ENCODE measurements at places on chromosomes 4 and X.

GRCh38 chr4:113822555-113823290 is 61.2 kb upstream of the CAMK2D start:
- peaks cover 2% of the 10 kb centered on the region for H3K27me3 ChIP-seq
- no peak overlapping the region for H3K4me3 ChIP-seq
- no peaks in the 10 kb centered on the region for H3K4me1 ChIP-seq

DNA sequence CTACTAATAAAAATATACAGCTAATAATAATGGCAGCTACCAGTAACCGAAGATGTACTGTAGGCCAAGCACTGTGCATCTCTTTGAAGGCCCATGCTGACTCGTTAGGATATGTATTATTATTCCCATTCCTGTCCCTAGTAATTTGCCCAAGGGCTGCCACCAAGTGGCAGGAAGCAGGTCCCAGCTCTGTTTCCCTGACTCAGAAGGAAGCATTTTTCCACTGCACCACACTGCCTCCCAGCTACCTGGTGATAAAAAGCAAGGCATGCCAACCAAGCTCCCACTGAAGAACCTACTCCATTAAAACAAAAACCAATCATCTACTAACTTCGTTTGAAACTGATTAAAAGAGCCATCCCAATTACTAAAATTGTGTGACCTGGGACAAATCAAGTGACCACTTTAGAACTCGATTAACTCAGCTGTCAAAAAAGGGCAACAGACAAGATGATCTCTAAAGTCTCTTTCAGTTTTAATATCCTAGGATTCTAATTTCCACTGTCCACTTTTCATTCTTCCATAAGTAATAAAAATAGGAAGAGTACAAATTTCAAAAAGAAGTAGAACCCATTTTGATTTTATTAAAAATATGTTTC is 24.3 kb upstream of the PGM2 start:
- H3K4me3 ChIP-seq, result no peak overlapping the region
- no peak overlapping the region for H3K27ac ChIP-seq
- no peaks in the 10 kb centered on the region for H3K27me3 ChIP-seq
- no peaks in the 10 kb centered on the region for H3K4me1 ChIP-seq
- peak; percentile 35 for DNase-seq

DNA sequence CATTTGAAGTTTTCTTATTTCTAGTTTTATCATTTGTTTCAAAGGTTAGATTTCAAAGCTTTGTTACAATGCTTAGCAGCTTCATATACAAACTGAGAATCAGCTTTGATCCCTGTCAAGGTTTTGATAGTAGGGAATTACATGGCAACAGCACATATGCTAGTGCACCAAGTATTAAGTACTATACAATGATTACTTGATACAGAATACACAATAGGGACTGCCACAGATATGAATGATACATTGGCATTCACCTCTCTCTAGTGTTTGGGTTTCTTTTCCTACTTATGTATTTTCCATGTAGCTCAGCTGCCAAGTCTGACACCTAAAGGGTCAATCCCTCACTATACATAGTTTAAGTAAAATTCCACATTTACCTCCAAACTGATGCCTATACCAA is 344.0 kb downstream of the FAT4 start:
- no peaks in the 10 kb centered on the region for H3K4me1 ChIP-seq
- H3K4me3 ChIP-seq, result no peak overlapping the region
- H3K27me3 ChIP-seq, result no peaks in the 10 kb centered on the region
- H3K27ac ChIP-seq, result no peak overlapping the region
- no peaks in the 10 kb centered on the region for H3K36me3 ChIP-seq

GRCh38 chrX:100615005-100615404 is 21.6 kb downstream of the TSPAN6 start:
- DNase-seq, result no peak
- H3K4me1 ChIP-seq, result no peaks in the 10 kb centered on the region
- H3K4me3 ChIP-seq, result no peak overlapping the region
- H3K36me3 ChIP-seq, result no peaks in the 10 kb centered on the region

GRCh38 chr4:166460769-166461550 is 587.9 kb downstream of the TLL1 start:
- H3K36me3 ChIP-seq, result no peaks in the 10 kb centered on the region
- H3K27me3 ChIP-seq, result no peaks in the 10 kb centered on the region
- H3K4me3 ChIP-seq, result no peak overlapping the region
- no peak overlapping the region for H3K27ac ChIP-seq
- DNase-seq, result no peak

- H3K4me3 ChIP-seq, result no peak overlapping the region
- no peak for DNase-seq
- H3K36me3 ChIP-seq, result no peaks in the 10 kb centered on the region
- no peaks in the 10 kb centered on the region for H3K4me1 ChIP-seq
- peaks cover 3% of the 10 kb centered on the region for H3K27me3 ChIP-seq
These were observed 48.5 kb upstream of the MYOZ2 start for GRCh38 chr4:119087121-119087520.

- no peaks in the 10 kb centered on the region for H3K4me1 ChIP-seq
- no peaks in the 10 kb centered on the region for H3K36me3 ChIP-seq
These were observed 34.4 kb downstream of the INTU start for GRCh38 chr4:127667116-127667515.

DNA sequence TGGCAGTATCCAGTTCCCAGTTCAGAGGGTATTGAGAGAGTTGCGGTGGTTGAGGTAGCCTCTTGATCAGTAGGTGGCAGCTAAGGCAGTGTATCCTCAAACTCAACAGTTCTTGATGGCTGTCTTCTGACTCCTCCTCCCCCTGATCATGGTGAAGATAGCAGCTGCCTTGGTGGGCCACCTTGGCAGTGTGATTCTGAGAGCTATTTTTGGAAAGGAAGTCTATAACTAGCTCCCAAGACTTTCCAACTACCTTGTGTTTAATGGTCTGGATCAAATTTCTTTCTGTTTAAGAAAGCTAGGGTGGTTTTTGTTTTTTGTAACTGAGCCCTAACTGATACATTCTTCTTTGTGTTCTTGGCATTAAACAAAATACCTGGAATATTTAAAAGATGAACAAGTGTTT is 10.5 kb upstream of the TBC1D19 start:
- DNase-seq, result no peak
- H3K4me3 ChIP-seq, result no peak overlapping the region
- H3K27me3 ChIP-seq, result peaks cover 2% of the 10 kb centered on the region
- no peaks in the 10 kb centered on the region for H3K36me3 ChIP-seq
- H3K4me1 ChIP-seq, result no peaks in the 10 kb centered on the region
- H3K27ac ChIP-seq, result no peak overlapping the region

- no peaks in the 10 kb centered on the region for H3K36me3 ChIP-seq
- H3K27me3 ChIP-seq, result no peaks in the 10 kb centered on the region
- DNase-seq, result no peak
These were observed 23.4 kb downstream of the DHX15 start for GRCh38 chr4:24560868-24561368.

All from glutamatergic neuron (in vitro differentiated cells).